Hippocampal formation (tissue), 2 donors: ENCODE measurements at places on chromosomes 3 and 15.

DNA sequence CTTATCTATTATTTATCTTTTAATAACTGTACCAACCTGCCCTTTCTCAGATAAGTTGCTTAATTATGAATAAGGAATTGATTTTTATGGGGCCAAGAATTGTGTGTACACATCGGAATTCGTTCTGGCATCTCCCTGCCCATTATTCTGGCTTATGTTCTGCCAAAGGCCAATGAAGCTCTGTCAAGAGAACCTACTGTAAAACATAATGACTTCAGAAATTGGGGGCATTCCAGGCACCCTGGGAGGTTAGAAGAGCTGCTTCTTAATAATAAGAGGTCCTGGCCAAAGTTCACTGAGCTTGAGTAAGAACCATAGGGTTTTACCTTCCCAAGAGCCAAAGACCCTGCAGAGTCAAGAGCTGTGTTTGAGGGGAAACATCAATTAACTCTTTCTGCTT is 261.7 kb downstream of the SLC9A9 start:
- DNase-seq: no peak

GRCh38 chr3:126530171-126531050 is 6.5 kb downstream of the CHST13 start:
- no peak for DNase-seq

GRCh38 chr15:51971032-51971374 is 575 bp downstream of the LEO1 start:
- no peak for DNase-seq

DNA sequence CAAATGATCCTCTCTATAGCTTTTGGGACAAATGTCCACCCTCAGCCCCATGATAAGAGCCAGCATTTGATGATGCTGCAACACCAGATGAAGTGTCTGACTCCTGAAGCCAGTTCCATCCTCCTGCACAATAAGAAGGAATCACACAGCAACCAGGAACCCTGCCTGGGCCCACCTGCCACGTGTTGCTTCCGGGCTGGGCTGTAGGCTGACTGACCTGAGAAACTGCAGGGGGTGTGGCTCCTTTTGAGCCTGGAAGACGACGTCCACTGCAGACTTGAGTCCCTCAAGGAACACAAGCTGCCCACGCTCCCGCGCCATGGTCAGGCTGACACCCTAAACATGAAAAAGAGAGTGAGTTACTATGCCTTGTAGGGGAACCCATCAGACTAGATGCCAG is 9.4 kb downstream of the ELP6 start:
- DNase-seq: no peak

DNA sequence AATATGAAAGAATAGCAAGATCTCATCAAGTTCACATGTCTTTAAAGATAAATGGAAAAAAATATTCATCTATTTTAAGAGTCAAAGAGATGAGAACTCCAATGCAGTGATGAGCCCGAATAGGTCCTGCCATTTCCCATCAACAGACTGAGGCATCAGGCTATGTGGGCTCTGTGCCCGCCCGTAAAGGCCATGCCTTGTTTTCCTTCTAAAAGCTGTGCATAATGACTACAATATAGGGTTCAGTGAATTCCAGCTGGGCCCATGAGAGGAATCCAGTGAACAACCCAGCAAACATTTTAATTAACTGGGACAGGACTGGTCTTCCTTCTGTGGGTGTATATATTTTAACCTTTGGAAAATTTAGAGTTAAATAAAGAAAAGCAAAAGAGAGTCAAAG is 44.6 kb downstream of the RASGRP1 start:
- DNase-seq: no peak

DNA sequence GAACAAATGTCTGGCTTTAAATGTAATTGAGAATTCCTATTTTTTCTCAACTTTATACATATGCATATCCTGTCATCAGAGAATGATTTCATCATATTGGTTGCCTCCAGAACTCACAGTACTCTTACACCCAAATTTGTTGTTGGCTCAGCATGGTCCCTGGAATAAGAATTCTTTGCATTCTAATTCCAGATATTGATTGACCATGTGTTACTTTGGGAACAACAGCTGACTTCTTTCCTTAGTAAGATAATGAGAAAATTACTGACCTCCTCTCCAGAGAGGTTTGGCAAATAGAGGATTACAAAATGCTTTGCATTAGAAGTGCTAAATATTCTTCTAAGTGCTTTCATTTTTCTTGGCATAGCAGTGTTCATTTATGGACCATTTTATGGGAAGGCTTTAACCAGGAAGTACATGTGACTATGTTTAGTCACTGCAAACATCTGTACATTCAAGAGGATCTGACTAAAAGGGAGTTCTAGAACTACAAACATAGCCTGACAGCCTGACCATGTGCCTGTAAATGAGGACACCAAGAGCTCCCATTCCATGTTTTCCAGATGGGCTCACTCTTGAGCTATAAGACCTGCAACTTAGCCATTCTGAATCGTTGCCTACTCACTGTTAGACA is 391.6 kb upstream of the DPPA4 start:
- DNase-seq: no peak

DNA sequence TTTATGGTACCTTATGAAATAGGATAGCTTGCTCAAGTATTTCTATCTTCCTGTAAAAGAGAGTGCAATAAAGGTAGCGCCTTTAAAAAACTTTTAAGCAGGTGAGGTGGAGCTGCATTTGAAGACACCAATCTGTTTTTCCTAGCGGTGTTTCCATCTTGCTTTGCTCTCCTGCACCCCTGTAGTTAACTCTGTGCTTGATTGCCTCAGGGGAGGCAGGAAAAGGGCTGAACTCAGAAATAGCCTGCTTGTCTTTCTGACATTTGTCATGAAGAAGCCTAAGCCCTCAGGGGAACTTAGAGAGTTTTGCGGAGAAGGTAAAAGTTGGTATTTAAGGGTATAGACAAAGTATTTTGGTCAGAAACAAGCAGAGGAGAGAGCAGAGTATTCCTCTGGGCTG is 63.0 kb upstream of the TPRG1 start:
- no peak for DNase-seq

GRCh38 chr3:65899226-65899625 is 139.5 kb downstream of the MAGI1 start:
- DNase-seq: no peak

GRCh38 chr3:4615750-4616149 is 122.6 kb downstream of the ITPR1 start:
- no peak for DNase-seq

GRCh38 chr3:155024006-155024638 is 56.0 kb upstream of the MME start:
- DNase-seq: no peak

DNA sequence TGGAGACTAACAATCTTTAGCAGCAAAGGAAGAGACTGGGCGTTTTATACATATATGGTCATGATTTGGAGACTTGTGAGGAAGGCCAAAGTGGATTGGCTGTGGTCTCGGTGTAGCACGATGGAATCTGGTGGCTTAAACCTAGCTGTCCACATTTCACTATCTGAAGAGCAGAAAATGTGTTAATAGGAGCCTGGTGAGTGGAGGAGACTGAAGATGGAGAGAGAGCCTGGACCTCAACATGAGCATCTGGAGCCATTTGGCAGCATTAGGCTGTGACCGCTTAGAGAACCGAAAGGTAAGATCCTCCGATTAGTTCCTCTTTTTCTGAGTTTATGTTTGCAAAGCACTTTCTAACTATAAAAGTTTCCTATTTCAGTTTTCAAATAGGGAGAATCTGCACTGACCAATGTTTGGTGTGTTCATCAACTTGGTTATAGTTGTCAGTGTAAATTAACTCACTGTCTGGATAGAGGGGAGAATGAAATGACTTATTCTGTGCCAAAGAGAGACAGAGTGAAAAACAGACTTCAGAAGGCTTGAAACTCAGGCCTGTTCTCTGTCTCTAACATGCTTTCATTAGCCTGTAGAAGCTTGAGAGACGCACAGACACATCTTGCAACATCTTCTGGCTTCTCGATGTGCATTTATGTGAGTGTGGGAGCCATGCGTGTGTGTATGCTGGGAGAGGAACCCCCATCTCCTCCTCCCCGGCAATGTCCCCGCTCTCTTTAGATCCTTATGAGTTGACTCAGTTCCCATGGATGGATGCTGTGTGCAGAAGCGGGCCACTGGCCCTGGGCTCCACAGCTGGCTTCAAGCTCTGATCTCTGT is 244.7 kb upstream of the TBL1XR1 start:
- DNase-seq: peak; percentile 9

- DNase-seq: no peak
These were observed 40.0 kb upstream of the IL12A start for GRCh38 chr3:159948429-159949144.

- no peak for DNase-seq
These were observed 34.1 kb downstream of the SHC4 start for GRCh38 chr15:48929661-48930060.

DNA sequence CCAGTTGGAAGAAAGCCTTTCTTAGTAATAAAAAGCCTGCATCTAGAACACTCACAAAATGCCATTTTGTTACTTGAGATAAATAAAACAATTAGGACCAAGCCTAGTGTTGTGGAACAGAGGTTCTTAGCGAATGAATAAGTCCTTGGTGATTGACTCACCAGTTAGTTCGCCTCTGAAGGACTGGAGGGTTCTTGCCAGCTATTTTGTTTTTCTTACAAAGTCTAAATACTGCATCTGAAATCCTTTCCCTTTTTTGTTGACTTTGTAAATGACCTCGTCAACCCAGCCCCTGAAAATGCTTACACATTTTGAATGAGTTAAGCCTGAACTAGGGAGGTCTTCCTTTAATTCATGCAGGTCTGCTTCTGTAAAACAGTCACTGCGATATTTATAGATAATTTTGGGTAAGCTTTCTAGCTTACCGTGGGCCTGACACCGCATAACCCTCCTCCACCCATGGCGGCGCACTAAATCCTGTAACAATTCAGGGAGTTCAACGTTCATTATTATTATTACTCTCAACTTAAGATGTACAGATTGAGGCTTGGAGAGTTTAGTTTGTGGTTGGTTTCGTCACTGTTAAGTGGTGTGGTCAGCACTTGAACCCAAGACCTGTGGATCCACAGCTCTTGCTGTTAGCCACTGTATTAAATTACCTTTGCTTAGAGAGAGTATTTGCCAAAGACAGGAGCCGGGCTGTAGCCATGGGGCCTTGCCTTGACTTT is 45.0 kb upstream of the SACM1L start:
- no peak for DNase-seq

DNA sequence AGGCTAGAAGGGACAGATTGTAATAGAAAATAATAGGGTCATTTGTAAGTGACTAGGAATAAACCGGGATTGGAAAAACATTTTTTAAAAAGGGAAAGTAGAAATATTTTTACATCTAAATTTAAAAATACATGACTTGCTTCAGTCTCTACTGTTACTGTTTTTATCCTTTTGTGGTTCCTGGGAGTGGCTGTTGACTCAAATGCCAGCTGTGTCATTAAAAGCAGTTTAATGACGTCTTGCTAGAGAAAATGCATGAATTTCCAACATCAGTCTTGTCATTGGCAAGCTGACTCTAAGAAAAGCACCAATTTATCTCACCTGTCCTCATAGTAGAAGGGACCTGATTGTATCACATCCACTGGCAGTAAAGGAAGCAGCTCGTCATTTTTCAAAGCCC is 16.7 kb upstream of the LCMT2 start:
- no peak for DNase-seq

- peak; percentile 73 for DNase-seq
These were observed 171.6 kb downstream of the SV2B start for GRCh38 chr15:91271565-91272153.

DNA sequence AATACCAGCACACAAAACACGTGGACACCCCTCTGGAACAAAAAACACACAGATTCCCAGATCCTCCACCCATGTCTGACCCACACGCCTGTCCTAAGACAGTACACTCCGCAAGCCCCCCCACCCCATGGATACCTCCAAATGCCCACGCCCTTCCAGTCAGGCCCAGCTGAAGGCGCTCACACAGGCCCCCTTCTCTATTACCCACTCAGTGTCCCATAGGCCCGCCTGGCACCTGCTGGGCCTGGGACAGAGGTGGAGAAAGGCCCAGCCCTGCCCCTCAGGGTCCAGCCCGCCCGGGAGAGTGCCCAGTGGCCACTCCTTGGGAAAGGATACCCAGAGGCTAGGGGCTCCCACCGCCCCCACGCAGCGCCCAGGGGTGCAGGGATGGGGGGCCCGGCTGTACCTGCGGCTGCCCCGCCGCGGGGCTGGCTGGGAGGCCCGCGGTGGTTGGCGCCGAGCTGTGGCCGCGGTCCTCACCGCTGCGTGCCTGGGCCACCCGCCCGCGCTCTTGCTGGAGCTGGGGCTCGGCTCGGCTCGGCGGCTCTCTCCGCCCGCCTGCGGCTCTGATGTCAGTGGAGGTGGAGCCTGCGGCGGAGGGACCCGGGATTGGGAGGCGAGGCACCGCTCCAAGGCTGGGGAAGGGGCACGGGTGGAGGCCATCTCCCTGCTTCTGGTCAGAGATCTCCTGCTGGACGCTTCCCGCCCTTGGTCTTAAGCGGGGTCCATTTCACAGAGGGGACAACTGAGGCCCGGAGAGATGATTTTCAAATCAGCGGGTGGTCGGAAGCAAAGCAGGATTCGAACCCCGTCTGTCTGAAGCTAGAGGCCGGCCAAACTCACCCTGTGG is at the start of gene CAMK1:
Gene CAMK1 (minus strand): TSS at position 522 of the 850 bp plus-strand sequence. CDS start 2,198 bp downstream, outside the sequence.
- peak; percentile 65 for DNase-seq

DNA sequence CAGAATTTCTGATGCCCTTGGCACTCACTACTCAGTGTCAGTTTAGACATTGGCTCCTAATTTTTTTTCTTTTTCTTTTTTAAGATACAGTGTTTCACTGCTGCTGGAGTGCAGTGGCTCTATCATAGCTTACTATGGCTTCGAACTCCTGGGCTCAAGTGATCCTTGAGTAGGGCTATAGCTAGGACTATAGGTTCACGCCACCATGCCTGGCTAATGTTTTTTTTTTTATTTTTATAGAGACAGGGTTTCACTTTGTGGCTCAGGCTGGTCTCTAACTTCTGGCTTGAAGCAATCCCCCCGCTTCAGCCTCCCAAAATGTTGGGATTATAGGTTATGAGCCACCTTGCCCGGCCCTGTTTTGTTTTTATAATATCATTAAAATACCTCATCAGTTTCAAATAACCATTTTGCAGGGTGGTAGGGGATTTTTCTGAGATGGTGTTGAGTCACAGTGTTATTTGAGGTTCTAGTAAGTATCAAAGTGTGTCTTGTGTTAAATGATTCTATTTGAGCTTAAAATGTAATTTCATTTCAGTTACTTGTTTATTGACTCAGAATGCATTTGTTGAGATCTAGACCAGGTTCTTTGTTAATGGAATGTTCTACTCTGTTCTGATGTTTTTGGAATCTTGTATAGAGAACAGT is 7.0 kb downstream of the FNDC3B start:
- no peak for DNase-seq

DNA sequence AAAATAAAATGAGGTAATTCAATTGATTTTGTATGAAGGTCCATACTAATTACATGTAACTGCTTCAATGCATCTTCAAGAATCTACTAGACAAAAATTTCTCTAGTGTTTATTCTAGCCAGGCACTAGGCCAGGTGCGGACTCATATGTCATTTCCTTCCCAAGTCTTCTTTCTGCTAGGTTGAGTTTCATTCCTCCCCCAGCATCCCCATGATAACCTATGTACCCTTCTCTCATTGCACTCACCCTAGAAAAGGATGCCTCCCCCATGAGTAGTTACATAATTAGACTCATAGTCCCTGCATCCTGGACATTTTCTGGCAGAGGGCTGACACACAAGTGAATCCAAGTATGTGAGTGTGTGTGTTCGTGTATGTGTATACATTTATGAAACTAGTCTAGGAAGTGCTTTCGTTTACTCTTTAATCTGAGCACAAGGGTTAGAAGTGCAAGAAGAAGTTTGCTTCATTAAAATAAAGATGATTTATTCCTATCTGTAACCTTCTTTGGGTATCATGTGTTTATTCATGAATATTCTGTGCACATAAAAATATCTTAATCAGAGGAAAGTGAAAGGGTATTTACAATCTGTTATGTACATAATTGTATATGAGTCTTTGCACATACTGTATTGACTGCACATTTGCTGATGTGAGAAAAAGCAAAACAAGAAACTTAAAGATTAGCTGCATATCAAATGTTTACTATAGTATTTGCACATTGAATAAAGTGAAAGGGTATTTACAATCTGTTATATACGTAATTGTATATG is 585.6 kb upstream of the ZNF717 start:
- DNase-seq: no peak
